ENCODE measurements at places on chromosomes 6 and 20.

DNA sequence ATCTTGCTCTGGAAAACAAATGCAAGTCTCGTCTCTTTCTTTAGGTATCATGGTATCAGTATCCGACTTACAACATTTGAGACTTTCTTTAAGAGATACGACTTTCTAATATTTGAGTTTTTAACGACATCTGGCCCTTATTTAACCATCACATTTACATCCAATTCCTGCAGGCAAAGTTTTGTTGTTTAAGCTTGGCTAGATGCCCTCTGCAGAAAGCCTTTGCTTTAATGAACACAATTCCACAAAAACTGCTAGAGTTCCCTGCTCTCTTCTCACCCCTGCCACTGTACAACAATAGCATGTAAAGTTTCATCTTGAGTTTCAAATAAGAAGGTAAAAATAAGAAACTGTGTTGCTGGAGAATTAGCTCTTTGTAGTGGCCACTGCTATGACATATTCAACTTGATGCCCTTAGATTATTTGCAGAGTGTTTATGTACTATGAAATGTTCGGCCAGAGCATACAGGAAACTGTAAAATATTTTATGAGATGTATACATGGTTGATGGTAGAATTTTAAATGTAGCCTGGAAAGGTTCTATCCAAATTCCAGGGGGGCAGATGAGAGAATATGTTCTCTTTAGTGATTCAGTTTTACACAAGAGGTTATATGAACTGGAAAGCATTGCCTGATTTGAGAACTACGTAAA, 438.6 kb downstream of the CDC5L start:
- DNase-seq, result no peak

GRCh38 chr20:63115651-63116411, 100.1 kb downstream of the YTHDF1 start:
- no peak for DNase-seq

- DNase-seq, result no peak
These were observed 275.9 kb upstream of the PRND start for GRCh38 chr20:4445784-4446183.

DNA sequence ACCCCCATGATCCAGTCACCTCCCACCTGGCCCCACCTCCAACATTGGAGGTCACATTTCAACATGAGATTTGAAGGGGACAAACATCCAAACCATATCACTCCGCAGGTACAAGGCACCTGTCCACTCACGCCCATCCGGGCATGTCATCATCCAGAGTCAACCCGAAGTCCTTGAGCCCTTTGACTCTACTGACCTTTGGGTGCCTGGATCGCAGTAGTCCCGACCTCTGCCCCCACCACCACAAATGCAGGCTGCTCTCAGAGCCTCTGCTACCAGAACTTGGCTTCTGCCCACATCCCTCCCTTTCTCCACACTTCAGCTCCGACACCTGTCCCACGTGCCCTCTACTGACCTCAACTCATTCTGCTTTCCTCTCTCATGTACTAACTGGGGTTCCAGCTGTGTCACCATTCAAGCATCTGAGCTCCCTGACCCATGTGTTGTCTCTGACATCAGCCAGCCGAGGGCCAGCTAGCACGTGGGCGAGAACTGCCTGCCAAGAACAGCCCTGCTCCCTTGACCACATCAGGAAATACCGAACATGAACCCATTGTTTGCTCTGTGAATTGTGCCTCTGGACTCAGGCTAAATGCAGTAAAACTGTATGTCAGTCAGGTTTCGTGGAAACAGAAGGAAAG, 498.3 kb upstream of the SULF2 start:
- no peak for DNase-seq

- DNase-seq, result no peak
These were observed 35.7 kb downstream of the CSNK2A1 start for GRCh38 chr20:507761-508332.

DNA sequence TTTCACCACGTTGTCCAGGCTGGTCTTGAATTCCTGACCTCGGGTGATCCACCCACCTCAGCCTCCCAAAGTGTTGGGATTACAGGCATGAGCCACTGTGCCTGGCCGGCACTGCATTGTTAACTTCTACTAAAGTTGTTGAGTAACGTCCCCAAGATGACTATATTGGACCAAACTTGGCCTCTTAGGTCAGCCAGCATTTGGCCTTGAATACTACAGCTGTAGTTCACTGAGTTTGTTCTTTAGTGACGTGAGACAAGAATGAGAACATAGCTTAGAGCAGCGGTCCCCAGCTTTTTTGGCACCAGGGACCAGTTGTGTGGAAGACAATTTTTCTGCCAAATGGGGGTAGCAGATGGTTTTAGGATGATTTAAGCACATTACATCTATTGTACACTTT, 237.1 kb downstream of the TBC1D7 start:
- DNase-seq, result no peak

DNA sequence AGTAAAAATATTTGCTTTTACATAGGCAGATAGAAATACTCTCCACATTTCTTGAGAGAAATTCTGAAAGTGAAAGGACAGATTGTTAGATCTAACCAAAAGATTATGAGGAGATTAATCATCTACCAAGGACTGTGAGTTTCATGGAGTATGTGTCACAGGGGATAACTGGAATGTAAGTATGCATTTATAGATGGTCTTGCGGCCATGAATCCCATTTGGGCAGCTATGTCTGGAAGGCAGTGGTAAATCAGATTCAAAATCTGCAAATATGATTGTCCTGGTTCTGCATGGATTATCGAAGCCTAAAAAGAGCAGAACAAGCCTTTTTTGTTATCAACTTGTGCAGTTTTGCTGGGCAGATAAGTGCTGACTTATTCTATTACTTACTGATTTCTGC, 293.8 kb downstream of the RFPL4B start:
- DNase-seq, result no peak

DNA sequence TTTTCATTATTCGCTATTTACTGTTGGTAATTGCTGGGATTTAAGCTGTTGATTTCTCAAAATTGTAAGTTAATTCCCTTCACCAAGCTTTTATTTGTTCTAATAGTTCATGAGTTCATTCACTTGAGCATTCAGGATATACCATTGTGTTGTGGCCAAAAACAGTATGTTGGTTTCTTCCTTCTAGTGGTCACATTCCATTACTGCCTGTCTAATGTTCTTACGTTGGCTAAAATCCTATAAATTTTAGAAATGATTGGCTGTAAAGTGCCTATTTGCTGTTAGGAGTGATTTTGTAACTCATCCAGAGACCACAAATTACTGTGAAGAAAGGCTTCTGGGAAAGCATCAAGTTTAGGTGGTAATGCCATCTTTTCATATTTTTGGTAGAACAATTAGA, 76.3 kb downstream of the FARS2 start:
- DNase-seq, result no peak

GRCh38 chr6:6586671-6587526, 1.6 kb upstream of the LY86 start:
- no peak for DNase-seq

DNA sequence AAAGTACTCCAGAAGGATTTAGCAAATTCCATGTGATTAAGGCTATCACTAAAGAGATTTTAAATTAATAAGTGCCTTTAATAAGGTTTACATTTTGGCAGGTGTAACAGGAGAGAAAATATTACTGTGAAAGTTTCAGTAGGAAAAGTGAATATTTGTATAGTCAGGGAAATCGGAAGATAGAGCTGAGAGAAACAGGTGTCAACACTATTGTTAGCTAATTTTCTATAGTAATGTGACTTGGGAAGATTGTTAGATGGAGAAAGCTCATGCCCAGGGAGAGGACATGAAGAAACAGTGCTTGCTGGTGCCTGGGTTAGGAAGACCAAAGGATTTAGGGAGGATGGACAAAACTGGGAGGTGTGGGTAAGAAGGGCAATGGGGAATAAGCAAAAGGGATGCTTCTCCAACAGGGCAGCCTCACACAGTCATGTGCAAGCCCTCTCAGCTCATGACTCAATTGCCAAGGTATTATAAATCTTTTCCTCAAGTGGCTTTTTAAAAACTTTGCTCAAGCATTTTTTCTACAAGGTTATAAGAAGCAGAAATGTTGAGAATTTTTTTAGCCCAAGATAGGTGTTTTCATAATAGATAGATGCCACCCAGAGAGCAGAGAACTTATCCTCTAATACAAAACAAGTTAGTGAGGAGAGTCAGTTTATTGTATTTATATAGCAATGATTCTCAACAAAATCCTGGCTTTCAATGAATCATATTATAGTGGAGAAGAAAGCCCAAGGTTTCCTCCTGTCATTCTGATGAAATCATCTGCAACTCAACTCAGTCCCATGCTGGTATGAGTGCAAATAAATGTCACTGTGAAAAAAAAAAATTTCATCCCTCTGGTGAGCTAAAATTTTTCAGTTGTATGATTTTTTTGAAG, 325.2 kb upstream of the NT5E start:
- DNase-seq, result no peak

DNA sequence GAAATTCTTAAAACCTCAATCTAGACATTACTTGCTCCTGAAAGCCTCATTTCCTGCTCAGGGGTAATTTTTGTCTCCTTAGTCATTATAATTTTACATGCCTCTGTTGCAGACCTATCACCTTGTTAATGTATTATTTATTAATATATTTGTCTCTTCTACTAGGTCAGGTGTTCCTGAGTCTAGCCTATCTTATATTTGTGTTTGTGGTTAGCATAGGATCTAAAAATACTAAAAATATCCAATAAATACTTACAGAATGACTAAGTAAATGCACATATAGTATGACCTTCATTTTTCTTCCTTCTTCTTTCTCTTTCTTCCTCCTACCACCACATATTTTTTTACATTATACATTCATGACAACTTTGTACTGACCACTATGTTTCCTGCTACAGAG, 268.9 kb upstream of the HS3ST5 start:
- no peak for DNase-seq
